ENCODE measurements at places on chromosomes 3 and 15.

DNA sequence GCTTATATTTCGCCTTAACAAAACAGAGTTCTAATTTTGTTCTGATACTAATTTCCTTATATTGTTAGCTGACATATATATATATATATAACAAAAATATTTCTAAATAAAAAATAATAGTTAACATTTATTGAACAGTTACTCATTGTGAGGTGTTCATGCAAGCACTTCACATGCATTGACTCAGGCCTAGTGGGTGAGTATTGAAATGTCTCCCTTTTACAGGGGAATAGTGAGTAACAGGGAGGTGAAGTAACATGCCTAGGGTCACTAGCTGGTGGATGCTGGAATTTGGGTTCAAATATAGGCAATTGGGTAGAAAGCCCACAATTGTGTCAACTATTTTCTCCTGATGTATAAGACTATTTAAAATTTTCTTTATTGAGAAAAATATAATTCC lies 102.6 kb upstream of the ZPLD1 start:
- no peak for DNase-seq

- DNase-seq = no peak
These were observed 106.1 kb downstream of the FILIP1L start for GRCh38 chr3:100008081-100008698.

- DNase-seq = peak; percentile 96
These were observed 74.8 kb upstream of the NTRK3 start for GRCh38 chr15:88331291-88331690.

DNA sequence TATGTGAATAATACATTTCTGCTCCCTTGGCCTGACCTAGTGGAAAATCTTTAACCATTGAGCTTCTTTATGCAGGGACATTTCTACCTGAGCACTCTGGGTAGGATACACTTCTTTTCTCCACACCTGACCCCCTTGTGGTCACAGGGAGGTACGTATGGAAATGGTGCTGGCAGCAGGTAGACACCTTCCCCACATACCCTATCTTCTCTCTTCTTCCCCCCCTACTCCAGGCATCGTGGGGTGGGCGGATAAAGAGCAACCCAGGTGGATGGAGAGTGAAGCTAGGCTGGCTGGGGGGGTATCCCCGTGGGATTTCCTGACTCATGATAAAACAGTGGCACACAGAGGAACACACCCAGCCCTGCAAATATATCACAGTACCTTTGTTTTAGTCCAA lies 312.1 kb downstream of the ARRDC4 start:
- DNase-seq = no peak
